ENCODE measurements at places on chromosomes 6 and 20.

DNA sequence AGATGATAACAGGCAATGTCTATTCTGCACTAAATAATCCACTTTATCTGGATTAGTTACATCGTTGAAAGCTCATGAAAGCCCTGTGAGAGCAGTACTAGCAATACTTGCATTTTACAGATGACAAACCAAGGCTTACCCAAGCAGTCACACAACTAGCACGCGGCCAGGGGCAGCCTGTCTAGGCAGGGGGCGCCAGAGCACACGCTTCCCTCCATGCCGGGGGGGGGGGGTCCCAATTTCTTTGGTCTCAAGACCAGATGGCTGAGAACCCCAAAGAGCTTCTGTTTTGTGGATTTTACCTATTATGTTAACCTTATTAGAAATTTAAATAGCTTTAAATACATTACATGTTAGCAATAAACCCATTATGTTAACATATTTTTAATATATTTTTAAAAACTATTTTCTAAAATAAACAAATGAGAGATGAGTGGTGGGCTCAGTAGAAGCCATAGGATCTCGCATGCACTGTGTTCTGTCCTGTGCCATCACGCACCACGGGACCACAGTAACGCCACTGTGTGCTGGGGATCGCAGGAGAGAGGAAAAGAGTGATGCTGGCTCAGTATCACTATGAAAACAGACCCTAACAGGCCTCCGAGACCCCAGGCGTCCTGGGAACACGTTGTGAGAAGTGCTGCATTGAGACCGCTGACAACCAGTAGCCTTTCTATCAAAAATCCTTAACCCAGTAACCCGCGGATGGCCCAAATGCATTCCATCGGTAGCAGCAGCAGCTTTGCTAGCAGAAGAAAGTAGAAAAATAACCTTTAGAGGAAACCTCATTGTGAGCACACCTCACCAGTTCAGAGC, 5.3 kb upstream of the PRR18 start:
- peak; percentile 8 for DNase-seq

GRCh38 chr6:142112451-142113061, 20.2 kb upstream of the GJE1 start:
- DNase-seq, result peak; percentile 69

GRCh38 chr6:1094306-1094705, 217.6 kb upstream of the FOXQ1 start:
- no peak for DNase-seq

DNA sequence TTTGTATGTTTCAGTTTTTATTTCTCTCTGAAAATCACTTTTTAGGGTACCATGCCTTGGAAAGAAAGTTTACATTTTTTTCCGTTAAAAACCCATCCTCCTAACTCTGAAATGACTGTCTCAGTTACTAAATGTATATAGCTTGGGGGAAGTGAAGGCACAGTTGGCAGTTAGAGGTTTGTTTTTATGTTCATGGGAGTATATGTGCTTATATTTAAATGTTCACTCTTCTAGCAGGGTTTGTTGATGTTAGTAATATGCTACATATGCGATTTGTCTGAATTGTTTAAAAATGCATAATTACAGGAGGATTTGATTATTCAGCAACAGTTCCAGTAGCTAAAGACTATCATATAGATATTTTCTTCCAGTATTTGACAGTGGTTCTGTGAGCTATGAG, 31.1 kb downstream of the CDKAL1 start:
- no peak for DNase-seq

GRCh38 chr6:168815229-168815628, 374.2 kb downstream of the SMOC2 start:
- no peak for DNase-seq

- no peak for DNase-seq
These were observed 144.9 kb downstream of the TFAP2A start for GRCh38 chr6:10269814-10270472.

GRCh38 chr6:88365230-88365629, 199.1 kb upstream of the CNR1 start:
- DNase-seq, result no peak

DNA sequence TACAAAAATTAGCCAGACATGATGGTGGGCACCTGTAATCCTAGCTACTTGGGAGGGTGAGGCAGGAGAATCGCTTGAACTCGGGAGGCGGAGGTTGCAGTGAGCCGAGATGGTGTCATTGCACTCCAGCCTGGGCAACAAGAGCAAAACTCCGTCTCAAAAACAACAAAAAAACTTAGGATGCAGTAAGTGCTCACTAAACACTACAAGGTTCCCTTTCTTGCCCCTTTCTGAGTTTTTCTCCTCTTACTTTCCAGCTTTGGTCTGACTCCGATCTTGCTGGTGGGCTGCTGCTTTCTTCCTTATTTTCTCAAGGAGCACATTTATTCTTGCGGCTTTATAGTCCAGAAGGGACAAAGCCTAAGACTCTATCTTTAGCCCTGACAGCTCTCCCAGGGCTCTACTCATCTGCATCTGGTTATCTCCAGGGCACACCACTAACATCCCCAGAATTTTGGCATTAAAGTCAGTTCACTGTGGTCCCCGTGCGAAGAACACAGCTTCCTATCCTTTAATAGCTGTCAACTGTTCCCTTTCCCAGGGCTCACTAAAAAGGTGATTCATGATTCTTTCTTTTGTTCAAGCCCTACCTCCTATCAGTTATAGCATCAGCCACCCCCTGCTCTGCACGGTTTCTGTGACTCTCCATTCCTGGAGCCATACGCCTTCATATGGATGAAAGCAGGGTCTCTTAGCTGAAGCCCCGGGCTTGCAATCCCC, 17.1 kb upstream of the RPN2 start:
- DNase-seq, result no peak

DNA sequence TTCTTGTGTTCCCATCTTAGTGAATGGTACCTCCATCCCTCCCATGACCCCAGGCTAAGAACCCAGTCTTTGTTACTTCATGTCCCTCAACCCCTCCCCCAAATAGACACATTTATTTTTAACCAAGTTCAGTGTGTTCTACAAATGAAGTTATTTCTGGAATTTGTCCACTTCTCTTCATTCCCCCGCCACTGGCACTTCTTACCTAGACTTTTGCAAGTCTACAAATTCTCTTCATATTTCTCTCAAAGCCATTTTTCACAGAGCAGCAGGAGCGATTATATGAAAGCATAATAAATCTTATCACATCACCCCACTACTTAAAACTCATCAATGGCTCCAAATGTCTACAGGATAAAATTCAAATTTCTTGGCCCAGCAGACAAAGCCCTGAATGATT, 131.4 kb downstream of the BTBD9 start:
- DNase-seq, result no peak

GRCh38 chr6:136757150-136757549, 35.1 kb downstream of the MAP3K5 start:
- no peak for DNase-seq

DNA sequence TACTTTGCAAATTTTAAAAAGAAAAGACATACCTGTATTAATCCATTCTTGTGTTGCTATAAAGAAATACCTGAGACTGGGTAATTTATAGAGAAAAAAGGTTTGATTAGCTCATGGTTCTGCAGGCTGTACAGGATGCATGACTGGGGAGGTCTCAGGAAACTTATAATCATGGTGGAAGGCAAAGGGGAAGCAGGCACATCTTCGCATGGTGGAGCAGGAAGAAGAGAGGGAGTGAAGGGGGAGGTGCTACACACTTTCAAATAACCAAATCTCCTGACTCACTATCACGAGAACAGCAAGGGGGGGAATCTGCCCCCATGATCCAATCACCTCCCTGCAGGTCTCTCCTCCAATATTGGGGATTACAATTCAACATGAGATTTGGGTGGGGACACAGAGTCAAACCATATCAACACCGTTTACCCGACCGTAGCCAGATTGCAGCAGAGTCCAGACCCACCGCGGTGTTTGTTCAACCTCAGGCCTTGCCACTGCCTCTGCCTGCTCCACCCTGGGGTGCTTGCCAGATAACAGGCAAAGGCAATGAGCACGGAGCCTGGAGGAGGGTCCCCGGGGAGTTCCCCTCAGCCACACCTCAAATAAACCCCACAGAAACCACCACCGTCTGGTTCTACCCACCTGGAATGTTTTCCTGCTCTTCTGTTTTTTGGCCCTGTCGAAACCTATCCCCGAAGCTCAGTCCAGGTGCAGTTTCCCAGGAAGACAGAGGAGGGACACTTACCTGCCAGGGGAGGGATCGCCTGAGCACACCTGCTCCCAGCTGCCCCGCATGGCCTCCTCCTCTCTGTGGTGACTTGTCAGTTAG, 142.2 kb upstream of the AFDN start:
- peak; percentile 76 for DNase-seq

GRCh38 chr6:92124200-92124651, 1295.1 kb downstream of the EPHA7 start:
- no peak for DNase-seq

GRCh38 chr6:14837435-14837834, 408.4 kb upstream of the JARID2 start:
- DNase-seq, result no peak

GRCh38 chr6:161649068-161649467, 375.2 kb upstream of the AGPAT4 start:
- no peak for DNase-seq

DNA sequence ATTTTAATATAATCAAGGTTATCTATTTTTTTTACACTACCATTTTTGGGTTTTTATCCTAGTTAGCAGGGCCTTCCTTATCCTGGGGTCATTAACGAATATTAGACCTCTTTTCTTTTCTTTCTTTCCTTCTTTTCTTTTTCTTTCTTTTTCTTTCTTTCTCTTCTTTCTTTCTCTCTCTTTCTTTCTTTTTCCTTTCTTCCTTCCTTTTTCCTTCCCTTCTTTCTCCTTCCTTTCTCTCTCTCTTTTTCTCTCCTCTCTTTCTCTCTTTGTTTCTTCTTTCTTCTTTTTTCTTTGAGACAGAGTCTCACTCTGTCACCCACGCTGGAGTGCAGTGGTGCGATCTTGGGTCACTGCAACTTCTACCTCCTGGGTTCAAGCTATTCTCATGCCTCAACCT, 120.4 kb upstream of the PDE7B start:
- DNase-seq, result no peak

DNA sequence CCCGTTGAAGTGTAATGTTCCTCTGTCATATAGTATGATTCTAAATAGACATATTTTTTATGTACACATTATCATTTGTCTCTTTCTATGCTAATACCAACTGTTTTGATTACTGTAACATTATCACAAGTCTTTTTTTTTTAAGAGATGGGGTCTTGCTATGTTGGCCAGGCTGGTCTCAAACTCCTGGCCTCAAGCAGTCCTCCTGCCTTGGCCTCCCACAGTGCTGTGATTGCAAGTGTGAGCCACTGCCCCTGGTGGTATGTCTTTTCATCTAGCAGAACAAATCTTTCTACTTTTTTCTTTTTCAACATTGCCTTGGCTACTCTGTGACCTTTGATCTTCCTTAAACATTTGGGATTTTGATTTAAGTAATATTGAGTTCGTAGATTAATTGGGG, 57.7 kb downstream of the SLX4IP start:
- DNase-seq, result no peak

- no peak for DNase-seq
These were observed 71.3 kb downstream of the CDKAL1 start for GRCh38 chr6:20605581-20605980.

GRCh38 chr6:32905078-32905477, 35.8 kb downstream of the HLA-DMB start:
- DNase-seq, result no peak

GRCh38 chr6:25620391-25620790, 31.6 kb upstream of the SCGN start:
- DNase-seq, result no peak

GRCh38 chr6:157020881-157021343, 243.7 kb downstream of the ARID1B start:
- DNase-seq, result no peak

DNA sequence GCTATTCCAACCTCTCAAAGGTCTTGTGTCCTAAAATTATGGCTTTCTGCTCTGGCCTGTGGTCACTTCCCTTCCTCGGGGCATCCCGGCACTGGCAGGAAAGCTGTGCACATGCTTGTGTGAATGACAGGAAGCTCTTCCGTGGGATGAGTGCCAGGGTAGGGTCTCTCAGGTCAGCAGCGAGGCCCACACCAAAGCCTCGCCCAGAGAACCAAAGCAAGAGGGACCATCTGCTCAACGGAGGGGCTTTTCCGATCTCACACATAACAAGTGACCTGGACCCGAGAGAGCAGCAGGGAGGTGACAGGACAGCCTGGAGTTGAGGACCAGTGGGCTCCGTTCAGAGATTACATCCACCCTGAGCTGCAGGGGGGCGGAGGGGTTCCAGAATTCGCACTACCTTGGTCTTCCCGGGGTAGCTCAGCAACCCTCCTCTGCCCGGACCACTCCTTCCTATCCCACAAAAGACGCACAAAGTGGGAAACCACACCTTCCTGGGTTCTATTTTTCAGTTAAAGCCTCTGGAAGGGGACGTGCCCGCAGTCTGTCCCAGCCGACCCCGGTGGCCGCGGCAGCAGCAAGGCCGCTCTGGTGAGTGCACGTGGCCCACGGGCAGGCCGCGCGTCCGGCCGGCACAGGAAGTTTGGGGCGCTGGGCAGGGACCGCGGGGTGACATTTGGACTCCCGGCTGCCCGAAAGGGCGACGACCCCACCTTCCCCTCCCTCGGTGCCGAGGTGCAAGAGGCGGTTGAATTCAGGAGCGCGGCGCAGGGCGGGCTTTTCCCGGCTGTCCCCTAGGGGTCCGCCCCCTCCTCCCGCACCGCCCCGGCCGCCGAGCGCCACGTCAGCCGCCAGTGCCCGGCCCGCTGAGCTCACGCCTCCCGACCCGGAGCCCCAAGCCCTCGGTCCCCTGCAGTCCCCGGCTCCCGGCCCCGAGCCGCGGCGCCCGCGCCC, 988 bp downstream of the TXNDC5 start:
- DNase-seq, result no peak

GRCh38 chr6:16437984-16438383, 199.6 kb downstream of the GMPR start:
- DNase-seq, result no peak

DNA sequence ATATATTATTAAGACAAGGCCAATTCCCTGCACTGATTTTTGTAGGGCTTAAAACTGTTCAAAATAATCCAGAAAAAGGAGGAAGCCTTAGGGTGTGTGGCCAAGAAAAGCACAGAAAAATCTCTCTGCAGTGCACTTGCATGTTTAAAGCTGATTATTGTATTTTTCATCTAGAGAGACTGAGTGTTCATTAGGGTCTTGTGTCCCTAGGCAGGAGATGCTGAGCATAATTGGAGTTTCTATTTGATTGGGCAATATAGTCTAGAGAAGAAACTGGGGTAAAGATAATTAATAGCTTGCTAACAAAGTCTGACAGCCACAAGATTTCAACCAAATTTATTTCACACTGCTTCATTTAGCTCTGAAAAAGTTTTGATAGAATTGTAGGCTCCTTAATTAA, 2.4 kb downstream of the FLRT3 start:
- DNase-seq, result no peak

GRCh38 chr20:32562495-32562911, 22.6 kb downstream of the NOL4L start:
- no peak for DNase-seq
